MM.1S (cell line): ENCODE measurements at places on chromosomes 1 and 21.
A peak's percentile ranks its signal among the peaks of the same experiment; 100 is the strongest.

DNA sequence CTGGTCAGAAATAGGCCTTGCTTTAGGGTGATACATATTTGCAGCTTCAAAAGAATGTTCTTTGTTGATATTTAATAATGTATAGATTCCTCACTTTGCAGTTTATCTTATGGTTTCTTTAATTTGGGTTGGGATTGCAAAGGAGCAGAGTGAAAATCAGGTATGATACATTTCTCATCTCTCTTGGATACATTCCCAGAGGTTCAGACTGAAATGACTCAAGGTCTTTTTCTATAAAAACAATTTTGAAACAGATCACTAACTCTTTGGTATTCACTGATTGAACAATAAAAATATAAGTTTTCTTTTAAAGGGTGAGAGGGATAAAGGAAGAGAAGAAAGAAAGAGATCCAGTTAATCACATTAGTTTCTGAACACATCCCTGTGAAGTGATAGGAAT is 606.5 kb upstream of the CAMK1G start:
- DNase-seq: no peak

DNA sequence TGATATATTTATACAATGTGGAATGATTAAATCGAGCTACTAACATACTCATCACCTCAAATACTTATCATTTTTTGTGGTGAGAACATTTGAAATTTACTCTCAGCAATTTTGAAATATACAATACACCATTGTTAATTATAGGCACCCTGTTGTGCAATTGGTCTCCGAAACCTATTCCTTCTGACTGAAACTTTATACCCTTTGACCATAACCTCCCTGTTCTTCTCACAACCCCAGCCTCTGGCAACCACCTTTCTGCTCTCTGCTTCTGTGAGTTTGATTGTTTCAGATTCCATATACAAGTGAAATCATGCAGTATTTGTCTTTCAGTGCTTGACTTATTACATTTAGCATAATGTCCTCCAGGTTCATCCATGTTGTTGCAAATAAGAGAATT is 49.5 kb downstream of the SETD4 start:
- DNase-seq: no peak

GRCh38 chr1:183628537-183628936 is 7.0 kb downstream of the ARPC5 start:
- DNase-seq: no peak

DNA sequence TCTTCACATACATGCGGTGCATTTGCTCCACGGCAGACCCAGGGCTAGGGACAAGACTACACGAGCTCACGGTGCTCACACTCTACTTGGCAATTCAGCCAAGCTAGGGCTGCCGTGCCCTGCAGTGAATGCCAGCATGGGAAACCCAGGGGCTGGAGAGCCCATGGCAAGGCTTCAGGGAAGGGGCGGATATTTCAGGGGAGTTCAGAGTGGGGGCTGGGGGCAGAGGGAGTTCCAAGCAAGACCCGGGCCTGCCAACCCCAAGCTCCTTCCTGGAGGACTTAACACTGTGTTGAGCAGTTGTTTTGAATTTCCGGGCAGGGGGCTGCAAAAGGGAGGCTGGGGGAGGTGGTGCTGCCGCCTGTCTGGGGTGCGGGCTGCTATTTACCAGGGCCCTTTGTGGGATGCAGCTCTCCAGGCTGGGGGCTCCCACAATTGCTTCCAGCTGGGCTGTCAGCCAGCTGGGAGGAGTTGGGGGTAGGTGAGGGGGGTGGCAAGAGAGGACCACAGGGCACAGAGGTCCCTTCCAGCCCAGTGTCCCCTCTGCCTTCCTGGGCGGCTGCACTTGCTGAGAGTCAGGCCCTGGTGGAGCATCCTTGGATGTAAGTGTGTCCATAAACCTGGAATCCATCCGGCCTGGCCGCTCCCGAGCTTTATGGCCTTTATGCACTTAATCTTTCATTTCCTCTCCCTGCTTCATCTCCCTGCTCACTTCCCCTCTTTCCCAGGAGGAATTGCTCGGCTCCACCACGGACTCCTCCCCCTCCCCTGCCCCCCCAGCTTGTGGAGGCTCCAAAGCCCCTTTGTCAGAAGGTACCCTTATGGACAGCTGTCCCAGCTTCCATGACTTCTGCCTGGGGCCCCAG is 55.8 kb upstream of the SSBP3 start:
- no peak for DNase-seq

GRCh38 chr1:153565529-153566374 is at the start of gene S100A2:
S100A2 (minus strand) TSS chr1:153565844; CDS start chr1:153563877, 1,967 bp downstream.
- no peak for DNase-seq

DNA sequence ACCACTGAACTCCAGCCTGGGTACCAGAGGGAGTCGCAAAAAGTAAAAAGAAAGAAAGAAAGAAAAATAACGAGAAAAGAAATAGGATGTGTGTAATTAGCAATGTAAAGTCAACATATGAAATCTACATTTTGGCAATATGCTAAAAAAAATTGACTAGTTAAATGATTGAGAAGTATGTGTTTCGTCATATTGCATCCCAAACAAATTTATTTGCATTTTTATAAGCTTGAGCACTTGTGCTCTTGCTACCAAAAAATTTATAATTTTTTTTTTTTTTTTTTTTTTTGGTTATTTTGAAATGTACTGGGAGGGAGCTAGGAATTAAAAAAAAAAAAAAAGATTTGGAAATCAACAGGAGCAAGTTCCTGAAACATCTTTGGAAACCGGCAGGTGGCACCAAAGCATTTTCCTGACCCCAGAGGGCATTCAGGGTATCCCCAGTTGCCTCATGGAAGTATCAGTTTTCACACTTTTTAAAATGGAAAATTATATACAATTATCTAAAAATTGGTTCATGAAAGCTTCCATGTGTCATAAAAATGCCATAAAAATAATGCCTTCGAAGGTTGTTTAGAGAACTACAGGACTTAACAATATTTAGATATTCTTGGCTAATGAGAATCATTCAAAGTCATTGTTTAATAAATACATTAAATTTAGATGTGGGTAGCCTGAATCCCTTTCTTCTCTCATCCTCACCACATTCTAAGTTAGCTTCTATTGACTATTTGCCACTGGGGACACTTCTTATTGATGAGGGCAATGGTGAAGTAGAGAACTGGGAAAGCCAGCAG is 4.8 kb upstream of the HEATR1 start:
- peak; percentile 31 for DNase-seq

DNA sequence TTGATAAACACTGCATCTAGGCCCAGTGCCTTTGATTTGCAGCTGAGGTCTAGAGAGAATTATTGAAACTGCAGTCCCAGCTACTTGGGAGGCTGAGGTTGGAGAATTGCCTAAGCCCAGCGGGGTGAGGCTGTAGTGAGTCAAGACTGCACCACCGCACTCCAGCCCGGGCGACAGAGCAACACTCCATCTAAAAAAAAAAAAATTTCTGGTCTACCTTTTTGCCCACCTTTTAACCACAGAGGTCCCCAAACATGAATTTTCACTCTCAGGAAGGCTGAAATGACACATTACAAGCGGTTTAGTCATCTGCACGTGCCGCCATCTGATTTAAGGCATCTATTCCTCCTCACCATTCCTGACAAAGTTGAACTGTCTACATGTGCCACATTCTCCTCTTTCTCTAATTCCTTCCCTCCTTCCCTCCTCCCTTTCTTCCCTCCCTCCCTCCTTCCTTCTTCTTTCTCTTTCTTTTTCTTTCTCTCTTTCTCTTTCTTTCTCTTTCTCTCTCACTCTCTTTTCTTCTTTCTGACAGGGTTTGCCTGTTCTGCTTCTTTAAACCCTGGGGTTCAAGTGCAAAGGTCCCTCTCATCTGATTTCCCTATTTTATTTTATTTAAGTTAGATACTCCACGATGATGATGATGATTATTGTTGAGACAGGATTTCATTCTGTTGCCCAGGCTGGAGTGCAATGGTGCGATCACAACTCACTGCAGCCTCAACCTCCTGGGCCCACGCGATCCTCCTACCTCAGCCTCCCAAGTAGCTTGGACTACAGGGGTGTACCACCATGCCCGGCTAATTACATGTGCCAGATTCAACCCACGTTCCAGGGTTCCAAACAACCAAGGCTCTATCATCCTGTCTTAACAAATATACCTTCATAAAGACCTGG is 3.0 kb upstream of the SOD1 start:
- no peak for DNase-seq

- no peak for DNase-seq
These were observed 18.7 kb downstream of the BECN2 start for GRCh38 chr1:241976229-241976628.

DNA sequence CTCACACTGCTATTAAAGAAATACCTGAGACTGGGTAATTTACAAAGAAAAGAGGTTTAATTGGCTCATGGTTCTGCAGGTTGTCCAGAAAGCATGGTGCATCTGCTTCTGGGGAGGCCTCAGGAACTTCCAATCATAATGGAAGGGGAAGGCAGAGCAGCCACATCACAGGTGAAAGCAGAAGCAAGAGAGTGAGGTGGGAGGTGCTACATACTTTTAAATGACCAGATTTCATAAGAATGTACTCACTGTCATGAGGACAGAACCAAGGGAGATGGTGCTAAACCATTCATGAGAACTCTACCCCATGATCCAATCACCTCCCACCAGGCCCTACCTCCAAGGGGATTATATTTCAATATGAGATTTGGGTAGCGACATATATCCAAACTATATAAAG is 55.7 kb downstream of the MRPL39 start:
- DNase-seq: no peak

DNA sequence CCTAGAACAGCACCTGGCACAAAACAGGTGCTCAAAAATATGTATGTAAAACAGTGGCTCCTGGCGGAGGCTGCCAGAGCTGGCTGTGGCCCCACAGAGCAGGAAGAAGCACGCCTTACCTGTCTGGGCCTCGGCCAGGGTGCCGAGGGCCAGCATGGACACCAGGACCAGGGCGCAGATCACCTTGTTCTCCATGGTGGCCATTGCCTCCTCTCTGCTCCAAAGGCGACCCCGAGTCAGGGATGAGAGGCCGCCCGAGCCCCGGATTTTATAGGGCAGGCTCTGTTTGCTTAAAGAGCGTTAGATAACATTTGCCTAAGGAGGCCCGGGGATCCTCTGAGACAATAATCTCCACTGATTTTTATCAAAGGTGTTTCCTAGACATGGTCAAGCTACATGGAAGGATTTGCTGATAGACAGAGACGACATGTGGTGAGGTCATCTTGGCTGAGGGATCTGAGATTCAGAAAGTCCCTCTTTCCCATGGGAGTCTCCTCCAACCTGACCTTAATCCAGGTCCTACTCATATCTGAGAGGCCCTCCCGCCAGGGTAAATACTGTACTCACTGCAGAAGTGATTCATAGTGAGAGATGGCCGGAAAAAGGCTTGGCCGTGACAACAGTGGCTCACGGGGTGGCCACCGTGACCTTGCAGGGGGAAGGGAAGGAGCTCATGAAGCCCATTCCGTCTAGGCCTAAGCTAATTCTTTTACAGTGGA is at the start of gene TFF1:
Gene TFF1, minus strand, starts transcription at position 244 of the 719 bp plus-strand sequence. Its CDS starts 40 bp downstream, at position 204.
- no peak for DNase-seq

DNA sequence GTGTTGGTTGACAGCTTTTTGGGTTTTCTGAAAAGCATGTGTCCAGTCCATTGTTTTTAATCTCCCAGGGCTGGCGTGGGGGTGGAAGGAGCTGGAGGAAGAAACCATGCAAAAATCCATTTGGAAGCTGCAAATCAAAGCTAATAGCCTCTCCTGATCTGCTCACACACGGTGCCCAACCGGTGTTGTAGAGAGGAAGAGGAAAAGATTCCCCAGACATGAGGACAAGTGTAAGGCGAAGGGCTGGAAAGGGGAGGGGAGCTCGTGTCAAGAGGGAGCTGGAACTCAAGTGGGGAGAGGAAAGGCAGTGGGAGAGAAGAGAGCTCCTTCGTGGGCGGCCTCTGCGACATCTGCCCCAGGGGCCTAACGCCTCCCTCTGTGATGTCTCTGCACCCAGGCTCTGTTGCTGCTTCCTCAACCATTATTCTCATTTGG is 112.3 kb upstream of the IRF2BP2 start:
- DNase-seq: no peak

DNA sequence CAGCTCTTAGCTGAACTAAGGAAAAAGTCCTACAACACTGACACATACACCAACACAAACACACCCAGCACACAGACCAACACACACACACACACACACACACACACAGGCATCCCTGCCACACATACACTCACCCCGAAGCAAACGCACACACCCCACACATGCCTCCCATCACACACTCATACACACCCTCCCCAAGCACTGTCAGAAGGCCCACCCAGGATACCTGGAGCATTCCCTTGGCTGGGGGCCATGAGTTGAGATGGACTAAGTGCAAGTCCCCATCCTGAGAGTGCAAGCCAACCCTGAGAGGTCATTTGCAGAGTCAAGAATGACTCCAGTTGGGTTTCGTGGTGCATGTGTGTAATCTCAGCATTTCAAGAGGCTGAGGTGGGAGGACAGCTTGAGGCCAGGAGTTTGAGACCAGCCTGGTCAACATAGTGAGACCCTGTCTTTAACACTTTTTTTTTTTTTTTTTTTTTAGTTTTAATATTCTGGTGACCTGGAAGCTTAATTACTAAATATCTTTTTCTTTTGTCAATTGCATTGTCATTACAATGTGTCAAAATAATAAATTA is 117.3 kb downstream of the RHOU start:
- no peak for DNase-seq

GRCh38 chr1:100449477-100449876 is 88.5 kb upstream of the GPR88 start:
- no peak for DNase-seq

- no peak for DNase-seq
These were observed 54.3 kb downstream of the CD247 start for GRCh38 chr1:167463875-167464575.

DNA sequence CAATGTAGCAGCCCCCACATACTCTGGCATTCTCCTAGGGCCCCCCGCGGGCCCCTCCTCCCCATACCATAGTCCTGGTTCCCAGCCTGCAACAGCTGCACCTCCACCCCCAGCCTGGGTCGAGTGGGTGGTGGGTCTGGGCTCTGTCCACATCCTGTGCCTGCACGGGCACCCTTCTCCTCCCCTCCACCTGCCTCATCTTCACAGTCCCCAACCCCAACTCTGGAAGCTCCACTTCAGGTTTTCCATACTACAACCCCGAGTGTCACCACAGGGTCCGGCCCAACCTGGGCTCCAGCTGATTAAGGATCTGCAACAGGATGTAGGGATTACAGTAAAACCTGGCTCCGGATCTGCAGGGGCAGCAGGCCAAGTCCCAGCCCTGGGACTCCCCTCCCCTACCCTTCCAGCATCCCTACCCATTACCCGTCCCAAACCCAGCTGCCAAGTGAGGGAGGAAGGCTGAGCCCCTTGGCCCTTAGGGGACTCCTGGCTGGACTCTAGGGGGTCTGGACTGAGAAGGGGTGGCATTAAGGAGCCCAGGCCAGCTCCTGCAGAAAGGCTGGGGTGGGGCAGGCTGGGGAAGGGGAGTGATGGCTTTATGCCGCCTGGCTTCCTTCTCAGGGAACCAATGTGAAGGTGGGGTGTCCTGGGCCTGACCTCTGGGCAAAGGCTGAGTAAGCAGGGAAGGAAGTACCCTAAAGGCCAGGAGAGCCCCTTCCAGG is 116.8 kb downstream of the CASZ1 start:
- no peak for DNase-seq

DNA sequence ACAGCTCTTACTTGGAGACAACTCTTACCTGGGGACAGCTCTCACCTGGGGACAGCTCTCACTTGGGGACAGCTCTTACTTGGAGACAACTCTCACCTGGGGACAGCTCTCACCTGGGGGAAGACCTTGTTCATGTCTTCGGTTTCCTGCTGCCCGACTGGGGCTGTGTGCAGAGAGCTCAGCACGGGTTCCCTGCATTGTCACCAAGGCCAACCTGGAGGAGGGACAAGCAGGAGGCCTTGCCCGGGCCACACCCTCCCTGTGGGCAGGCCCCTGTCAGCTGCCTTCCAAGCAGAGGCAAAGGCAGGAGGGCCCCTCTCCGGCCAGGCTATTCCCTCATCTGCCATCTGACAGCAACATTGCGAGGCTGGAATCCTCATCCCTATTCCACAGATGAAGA is at the start of gene LDLRAD1:
Gene LDLRAD1, minus strand, starts transcription at position 208 of the 400 bp plus-strand sequence. Its CDS starts 74 bp downstream, at position 134.
- no peak for DNase-seq
